ENCODE measurements at places on chromosomes 7 and 10. TPM values are rescaled to one million over a fixed set of nuclear protein-coding genes. Genes with fewer than 3 reads are reported as not detected.

- DNase-seq = peak; percentile 74
These were observed 38.6 kb upstream of the ADD3 start for GRCh38 chr10:109968953-109969759.

- no peak for DNase-seq
These were observed 29.4 kb downstream of the ZNRF2 start for GRCh38 chr7:30313793-30314192.

GRCh38 chr7:120927454-120928103, 23.0 kb upstream of the ING3 start:
- DNase-seq = no peak

GRCh38 chr7:25789701-25790640, 362.0 kb upstream of the NFE2L3 start:
- DNase-seq = no peak

DNA sequence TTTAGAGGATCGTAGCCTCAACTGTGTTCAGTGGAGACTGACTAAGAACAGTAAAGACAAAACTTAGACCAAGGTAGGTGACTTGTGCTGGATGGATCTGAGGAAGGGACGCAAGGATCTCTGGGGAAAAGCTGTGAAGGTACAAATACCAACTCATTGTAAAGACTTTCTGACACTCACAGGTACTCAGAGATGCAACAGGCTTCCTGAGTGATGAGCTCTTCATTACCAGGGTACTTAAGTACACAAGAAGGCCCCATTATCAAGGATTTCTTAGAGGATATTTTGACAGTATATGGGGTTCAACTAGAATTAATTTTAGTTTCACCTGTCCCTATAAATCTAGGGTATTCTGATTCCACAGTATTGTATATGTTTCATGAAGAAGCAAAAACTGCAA, 440.7 kb downstream of the PLXDC2 start:
- no peak for DNase-seq

Gene SAMD9L
- polyA plus RNA-seq = 6.5 TPM

- no peak for DNase-seq
These were observed 33.2 kb upstream of the TLX1 start for GRCh38 chr10:101097881-101098280.

- no peak for DNase-seq
These were observed 107.4 kb downstream of the CDH23 start for GRCh38 chr10:71504168-71504567.

DNA sequence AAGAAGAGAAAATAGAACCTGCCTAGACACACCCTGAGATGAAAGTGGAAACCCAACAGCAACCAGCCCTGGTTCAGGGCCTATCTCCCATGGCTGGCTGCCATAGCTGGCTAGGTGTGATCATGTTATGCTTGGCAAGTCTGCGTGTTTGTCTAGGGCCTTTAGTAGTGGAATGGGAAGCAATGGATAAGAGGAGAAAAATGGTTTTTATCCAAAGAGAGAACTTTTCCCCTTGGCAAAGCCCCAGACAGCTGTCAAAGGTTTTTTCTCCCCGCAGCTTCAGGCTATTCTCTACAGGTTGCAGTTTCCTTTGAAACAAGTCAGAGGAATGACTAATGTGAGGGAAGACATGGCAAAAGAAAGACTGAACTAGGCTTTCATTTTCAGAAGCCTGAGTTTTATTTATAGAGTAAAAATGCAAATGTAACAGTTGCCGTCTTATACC, 161.5 kb downstream of the SEMA3D start:
- no peak for DNase-seq

Gene MMD2
- 0.24 TPM for polyA plus RNA-seq

DNA sequence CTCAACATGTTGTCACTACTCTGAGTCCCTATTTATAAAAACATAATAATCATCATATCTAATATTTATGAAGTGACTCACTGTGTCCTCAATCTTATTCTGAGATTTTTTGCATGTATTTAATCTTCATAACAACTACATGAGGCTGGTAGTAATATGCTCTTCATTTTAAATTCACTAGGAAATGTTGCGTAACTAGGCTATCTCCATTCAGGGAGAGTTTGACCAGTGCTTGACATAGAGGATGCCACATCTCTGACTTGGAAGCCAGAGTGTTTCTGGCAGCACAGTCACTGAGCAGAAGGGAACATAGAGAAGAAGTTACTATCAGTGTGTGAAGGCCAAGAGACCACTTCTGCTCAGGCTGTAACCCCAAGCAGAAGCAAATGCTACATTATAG, 88.9 kb downstream of the FAM13C start:
- DNase-seq = no peak

GRCh38 chr10:96902731-96903358, 70.7 kb downstream of the LCOR start:
- DNase-seq = peak; percentile 70

Gene EIF4H
- polyA plus RNA-seq = 208 TPM

- no peak for DNase-seq
These were observed 28.3 kb downstream of the C1GALT1 start for GRCh38 chr7:7210475-7211237.
